Melanocyte of skin (primary cell): ENCODE measurements at places on chromosomes 16 and 17. TPM values are rescaled to one million over a fixed set of nuclear protein-coding genes. Genes with fewer than 3 reads are reported as not detected.

The SPPL2C gene
- total RNA-seq = not detected in 2 replicates

The UBTF gene
- 34.0 and 47.8 TPM in 2 replicates for total RNA-seq

The TBC1D26 gene
- total RNA-seq = 0.33 TPM in 1 of 2 replicates, not detected in the other

The CASKIN1 gene
- 0.34 and 0.36 TPM in 2 replicates for total RNA-seq

The KIF2B gene
- not detected in 2 replicates for total RNA-seq

The DCAF7 gene
- total RNA-seq = 50.0 and 61.5 TPM in 2 replicates

The SNAI3 gene
- total RNA-seq = under 0.01 TPM in 1 of 2 replicates, not detected in the other

The C17orf100 gene
- under 0.01 and 0.36 TPM in 2 replicates for total RNA-seq

The TMEM235 gene
- not detected in 2 replicates for total RNA-seq

The KAT2A gene
- 17.3 and 22.2 TPM in 2 replicates for total RNA-seq
